Keratinocyte (primary cell): ENCODE measurements at places on chromosomes 13 and 19. TPM values are rescaled to one million over a fixed set of nuclear protein-coding genes. Genes with fewer than 3 reads are reported as not detected.

The ZNF681 gene
- 0.96 to 1.4 TPM (median 1.1 TPM) in 3 replicates for polyA plus RNA-seq

The VSTM2B gene
- polyA plus RNA-seq: not detected in 3 replicates

The ISOC2 gene
- polyA plus RNA-seq: 24.5 to 37.7 TPM (median 34.7 TPM) in 3 replicates

The ZNF419 gene
- polyA plus RNA-seq: 7.0 to 13.4 TPM (median 11.9 TPM) in 3 replicates

The KLK10 gene
- polyA plus RNA-seq: 56.3 to 97.5 TPM (median 95.3 TPM) in 3 replicates

The CGB7 gene
- polyA plus RNA-seq: 0.92 to 4.1 TPM (median 1.2 TPM) in 3 replicates

The SUGP1 gene
- 23.3 to 37.4 TPM (median 28.6 TPM) in 3 replicates for polyA plus RNA-seq

The OR7D2 gene
- polyA plus RNA-seq: 0.03 TPM in 1 of 3 replicates, not detected in the others

The ZNF17 gene
- polyA plus RNA-seq: 4.8 to 5.4 TPM (median 5.0 TPM) in 3 replicates

- DNase-seq: no peak
Measured at GRCh38 chr19:45142726-45143110, 18.1 kb downstream of the NKPD1 start.

- no peak for DNase-seq
Measured at GRCh38 chr19:16940626-16941025, 51.8 kb downstream of the F2RL3 start.

DNA sequence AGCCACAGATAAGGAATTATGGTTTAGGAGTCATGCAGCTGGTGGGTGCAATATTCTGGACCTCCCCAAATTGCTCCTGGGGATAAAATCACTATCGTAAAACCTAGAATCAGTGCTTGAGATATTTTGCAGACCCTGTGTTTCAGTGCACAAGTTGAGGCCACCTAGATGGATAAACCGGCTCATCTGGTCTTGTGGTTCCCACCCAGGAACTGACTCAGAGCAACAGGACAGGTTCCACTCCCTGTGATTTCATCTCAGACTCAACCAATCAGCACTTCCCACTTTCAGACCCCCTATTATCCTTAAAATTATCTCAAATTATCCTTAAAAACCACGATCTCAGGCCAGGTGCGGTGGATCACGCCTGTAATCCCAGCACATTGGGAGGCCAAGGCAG lies 21.0 kb downstream of the FBXL12 start:
- no peak for DNase-seq

- no peak for DNase-seq
Measured at GRCh38 chr13:71613066-71613745, 253.8 kb downstream of the DACH1 start.

DNA sequence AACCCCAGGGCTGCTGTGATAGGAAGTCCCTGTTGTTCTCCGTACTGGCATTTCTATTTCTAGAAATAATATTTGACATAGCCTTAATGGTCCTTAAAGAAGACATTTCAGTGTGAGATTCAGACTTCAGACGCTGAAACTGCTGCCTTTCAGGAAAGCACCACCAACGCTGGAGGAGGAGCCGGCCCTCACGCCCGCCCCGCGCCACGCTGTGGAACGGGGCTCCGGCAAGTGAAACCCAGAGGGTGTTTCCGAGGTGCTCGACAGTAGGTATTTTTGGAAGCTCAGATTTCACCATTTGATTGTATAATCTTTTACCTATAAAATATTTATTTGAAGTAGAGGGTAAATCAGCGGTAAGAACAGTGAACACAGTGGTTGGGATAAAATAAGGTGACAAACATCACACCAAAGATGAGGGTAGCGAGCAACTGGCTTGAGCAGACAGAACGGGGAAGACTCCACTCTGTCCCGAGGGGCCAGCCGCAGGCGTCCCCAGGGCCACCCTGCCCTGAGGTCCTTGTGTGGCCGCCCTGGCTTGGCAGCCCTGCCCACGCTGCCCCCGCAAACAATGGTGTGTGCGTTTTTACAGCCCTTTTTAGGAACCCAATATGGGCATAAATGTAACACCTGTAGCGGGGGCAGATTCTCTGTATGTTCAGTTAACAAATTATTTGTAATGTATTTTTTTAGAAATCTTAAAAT lies 85.6 kb upstream of the MCF2L start:
- DNase-seq: no peak

GRCh38 chr19:11227195-11227886 lies 12.1 kb upstream of the ANGPTL8 start:
- DNase-seq: no peak

DNA sequence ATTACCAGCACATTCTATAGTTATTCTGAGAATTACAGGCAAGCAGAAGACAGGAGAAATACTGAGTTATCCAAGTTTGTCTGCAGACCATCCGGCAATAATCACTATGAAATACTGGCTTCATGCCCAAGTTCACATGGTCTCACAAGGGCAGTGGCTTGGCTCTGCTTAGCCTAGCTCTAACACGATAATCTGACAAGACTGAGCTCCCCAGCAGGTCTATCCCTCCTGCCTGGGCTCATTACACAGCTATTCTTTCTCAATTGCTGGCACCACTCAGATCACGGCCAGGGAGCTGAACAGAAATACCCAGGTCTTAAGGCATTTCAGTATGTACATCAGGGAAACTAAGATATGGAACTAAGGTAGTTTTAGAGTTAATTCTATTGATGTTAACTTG lies 361.6 kb upstream of the PCDH20 start:
- DNase-seq: no peak

DNA sequence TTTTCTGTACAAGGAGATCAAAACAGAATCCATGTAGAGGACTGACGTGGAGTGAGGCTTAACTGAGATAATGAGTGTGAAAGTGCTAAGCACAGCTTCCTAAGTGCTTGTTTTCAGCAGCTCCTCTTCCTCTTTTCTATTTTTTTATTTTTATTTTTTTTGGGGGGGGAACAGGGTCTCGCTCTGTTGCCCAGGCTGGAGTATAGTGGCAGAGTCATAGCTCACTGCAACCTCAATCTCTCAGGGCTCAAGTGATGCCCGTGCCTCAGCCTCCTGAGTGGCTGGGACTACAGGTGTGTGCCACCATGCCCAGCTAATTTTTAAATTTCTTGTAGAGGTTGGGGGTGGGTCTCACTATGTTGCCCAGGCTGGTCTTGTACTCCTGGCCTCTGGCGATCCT lies 5.6 kb upstream of the FOSB start:
- DNase-seq: no peak

DNA sequence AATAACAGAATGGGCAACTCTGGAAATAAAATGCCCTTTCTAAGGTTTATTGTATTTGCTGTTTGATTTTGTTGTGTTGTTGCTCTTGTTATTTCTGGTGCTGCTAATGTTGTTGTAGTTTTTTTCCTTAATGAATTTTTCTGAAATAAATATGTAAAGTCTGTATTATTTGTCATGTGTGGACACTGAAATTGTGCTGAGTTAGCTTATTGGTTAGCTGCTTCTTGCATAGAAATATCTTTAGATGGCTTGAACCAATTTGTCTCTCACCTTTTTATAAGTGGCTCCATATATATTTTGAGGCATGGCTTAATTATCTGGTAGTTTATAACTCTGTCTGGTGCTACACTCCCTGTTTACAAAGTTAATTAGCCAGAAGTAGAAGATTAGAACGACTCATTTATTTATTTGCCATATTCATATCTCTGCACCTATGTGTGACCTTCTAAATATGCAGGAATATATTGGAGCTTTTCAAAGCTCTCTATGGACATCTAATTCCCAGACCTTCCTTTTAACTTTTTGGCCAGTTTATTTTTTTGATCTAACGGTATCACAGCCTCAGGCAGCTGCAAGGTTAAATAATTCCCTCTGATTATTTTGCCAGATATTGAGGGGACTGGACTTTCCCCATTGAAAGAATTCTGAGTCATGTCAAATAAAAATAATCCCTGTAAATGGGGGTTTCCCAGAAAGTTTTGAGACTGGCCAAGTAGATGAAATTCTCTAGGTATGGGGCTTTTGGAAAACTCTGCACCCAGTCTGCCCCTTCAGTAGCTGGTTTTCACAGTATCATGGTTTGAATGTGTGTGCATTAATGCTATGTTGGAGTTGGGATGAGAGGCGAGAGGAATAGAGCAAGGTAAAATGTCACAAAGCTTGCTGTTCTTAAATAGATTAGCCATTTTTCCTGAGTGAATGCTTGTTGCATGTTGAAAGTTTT lies 1331.7 kb upstream of the MIR17HG start:
- DNase-seq: no peak

GRCh38 chr19:45280471-45280961 lies 29.4 kb downstream of the MARK4 start:
- no peak for DNase-seq

GRCh38 chr13:78742659-78743058 lies 83.7 kb upstream of the OBI1 start:
- DNase-seq: no peak

GRCh38 chr13:47598340-47598911 lies 402.6 kb downstream of the SUCLA2 start:
- no peak for DNase-seq

DNA sequence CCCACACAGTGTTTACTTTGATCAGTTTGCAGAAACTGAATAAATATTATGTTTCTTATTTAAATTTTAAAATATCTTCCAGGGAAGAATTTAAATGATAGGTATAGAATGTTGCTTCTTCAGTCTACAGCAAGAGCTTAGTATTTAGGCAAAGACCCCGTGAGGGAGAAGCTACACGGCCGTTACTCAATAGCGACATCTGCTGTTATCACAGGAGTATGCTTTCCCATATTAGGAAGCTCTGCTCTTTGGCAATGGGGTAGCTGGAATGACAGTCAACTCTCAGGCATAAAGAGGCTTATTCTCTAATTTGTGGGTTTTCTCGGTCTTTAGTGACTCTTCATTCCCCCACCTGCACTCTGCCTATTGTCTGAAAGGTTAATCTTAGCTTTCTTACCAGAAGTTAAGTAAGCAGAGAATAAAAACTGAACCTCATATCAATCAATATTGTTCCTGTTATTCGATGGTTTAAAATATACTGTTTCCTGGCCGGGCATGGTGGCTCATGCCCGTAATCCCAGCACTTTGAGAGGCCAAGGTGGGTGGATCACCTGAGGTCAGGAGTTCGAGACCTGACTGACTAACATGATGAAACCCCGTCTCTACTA lies 13.2 kb upstream of the LHFPL6 start:
- no peak for DNase-seq
